ENCODE measurements at places on chromosomes 13 and 19. TPM values are rescaled to one million over a fixed set of nuclear protein-coding genes. Genes with fewer than 3 reads are reported as not detected.

DNA sequence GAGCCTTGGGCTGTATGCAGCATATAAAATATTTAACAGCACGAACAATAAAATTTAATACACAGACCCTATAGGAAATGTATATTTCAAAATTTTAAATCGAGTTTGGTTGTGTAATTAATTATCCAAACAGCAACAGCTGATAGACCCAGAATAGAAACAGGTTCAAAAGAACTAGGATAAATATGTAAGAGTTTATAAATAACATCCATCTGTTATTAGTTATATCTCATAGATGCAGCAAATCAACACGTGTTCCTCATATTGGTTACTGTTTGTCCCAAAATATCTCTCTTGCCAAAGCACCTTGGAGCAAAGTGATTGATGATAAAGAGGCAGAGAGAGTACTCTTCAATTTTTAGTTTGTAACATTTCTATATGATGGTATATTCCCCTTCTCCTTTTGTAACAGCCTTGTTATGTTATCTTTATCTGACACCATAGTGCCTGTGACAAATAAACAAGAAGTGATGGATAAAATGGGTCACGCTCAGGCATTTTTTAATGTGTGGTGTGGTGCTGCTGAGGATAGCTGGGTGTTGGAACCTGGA lies 260.6 kb upstream of the NBEA start:
- DNase-seq: no peak

The KLK5 gene
- total RNA-seq: not detected

The TLE6 gene
- total RNA-seq: 12.3 TPM

GRCh38 chr13:42849200-42849599 lies 67.8 kb downstream of the FAM216B start:
- DNase-seq: no peak

The SSC5D gene
- 1.4 TPM for total RNA-seq

DNA sequence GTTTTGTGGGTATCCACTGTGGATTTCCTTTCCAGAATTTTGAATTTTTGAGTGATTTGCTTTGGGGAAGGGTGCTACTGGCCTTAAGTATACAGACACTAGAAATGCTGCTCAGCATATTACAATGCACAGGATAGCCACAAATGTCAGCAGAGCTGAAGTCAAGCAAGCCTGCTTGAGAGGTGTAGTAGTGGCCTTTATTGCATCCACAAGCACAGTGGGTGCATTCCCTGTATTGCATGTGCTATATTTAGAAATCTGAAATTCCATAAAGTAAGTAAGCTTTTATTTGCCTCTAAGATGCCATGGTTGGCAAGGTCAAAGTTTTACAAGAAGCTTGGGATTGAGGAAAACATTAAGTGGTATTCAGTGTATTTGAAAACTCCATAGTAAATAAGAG lies 79.5 kb upstream of the ZNF91 start:
- no peak for DNase-seq

DNA sequence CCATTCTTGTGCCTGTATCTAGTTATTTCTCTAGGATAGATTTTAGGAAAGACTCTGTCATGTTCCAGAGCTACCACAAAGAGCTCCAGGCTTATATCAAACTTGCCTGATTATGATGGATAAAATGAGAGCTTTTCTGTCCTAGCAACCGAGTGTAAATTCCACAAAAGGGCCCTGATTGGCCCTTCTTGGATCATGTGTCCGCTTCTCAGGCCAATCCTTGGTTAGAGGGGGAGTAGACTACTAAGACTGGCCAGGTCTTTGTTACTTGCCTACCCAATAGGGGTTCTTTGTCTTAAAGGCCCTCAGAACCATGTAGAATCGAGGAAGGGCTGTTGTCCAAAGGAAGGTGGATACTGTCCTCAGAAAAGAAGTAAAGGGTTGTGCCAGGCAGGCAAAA lies 2.4 kb downstream of the DHX34 start:
- no peak for DNase-seq

DNA sequence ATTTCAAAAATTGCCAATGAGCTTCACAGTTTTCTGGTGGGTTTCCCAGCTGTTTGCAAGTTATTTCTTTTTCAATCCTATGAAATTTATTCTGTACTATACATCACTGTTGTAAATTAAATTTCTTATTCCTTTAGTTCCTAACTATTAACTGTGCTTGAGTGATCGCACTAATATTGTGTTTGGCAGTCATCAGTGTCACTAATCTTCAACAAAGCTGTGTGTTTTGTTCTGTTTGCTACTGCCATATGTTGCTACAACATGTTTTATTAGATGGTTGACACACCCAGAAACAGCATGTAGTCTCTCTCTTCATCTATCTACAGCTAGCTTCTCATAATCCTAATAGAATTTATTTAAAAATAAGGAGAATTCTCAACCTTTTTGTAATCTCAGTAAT lies 453.6 kb upstream of the PRR20A start:
- no peak for DNase-seq

The KIR2DL4 gene
- not detected for total RNA-seq

The IGFL3 gene
- total RNA-seq: not detected

The GPR4 gene
- not detected for total RNA-seq

DNA sequence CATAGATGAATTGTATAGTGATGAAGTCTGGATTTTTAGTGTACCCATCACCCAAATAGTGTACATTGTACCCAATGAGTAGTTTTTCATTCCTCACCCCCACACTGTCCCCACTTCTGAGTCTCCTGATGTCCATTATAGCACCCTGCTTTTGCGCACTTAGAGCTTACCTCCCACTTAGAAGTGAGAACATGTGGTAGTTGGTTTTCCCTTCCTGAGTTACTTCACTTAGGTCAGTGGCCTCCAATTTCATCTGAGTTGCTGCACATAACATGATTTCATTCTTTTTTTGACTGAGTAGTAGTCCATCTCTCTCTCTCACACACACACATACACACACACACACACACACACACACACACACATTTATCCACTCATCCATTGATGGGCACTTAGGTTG lies 43.2 kb upstream of the ALOX5AP start:
- DNase-seq: no peak

DNA sequence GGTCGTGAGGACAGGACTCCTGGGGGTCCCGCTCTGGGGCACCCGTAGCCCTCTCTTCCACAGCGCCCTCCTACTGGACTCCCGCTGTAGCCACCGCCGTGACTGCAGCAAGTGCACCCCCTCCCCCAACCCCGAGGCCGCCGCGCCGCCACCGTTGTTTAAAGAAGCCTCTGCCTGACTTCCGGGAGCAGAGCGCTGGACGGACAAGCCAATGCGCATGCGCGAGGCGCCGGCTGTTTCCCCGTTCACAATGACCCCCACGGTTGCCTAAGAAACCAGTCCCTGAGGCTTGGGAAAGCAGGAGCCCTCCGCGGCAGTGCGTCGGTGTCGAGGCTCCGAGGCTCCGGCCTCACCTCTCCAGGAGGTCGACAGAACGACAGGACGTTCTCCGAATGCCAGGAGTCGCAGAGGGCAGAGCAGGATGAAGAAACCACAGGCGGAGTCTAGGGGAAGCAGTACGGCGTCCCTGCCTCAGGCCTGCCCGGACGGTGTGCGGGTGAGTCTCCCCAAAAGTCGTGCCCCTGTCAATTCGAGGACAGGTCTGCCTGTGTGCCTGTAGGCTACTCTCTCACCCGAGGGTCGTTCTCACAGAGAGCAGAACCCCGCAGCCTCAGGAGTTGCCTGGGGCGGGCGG lies 70.5 kb upstream of the ZNF420 start:
- peak; percentile 50 for DNase-seq

The TEX29 gene
- not detected for total RNA-seq

DNA sequence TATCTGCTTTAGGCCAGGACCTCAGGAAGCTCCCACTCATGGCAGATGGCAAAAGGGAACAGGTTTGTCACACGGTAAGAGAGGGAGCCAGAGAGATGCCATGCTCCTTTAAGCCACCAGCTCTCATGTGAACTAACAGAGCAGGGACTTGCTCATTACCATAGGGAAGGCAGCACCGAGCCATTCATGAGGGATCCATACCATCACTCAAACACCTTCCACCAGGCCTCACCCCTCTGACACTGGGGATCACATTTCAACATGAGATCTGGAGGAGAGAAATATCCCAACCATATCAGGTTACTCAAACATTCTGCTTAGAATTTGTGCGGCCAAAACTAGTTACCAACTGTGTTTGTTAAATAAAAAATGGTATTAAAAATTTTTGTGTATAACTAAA lies 427.0 kb downstream of the UQCRFS1 start:
- DNase-seq: no peak
